Stimulated activated CD4-positive, alpha-beta T cell treated with anti-CD3 and anti-CD28 coated beads, Interleukin-15, amount 100 ng/mL, for 1 hour (primary cell): ENCODE measurements at places on chromosomes 12 and 14.

DNA sequence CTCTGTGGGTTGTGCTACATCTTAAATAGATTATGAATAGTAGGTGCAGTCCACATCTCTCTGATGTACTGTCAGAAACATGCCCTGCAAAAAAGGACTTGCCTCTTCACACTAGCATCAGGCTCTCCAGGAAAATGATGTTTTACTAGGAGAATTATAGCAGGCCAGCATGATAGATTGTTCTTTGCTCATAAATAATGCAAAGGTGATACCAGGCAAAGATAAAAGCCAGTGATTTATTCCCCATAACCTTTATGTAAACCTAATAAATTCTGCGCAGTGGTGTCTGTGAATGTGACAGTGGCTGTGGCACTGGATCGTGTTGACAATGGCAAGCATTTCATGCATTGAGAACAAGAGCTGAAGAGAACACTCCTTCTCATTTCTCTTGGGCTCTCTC lies 646.5 kb upstream of the SEL1L start:
- DNase-seq, result no peak

DNA sequence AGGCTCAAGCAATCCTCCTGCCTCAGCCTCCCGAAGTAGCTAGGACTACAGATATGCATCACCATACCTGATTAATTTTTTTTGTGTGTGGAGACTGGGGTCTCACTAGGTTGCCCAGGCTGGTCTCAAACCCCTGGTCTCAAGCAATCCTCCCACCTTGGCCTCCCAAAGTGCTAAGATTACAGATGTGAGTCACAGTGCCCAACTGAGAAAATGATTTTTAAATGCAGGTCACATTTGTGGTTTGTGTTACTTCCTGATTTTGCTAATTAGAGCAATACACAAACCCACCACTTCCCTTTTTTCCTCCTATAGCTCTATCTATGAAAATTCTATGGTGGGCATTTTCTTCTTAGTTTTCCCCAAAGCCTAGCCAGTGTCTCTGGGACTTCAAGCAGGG lies 45.5 kb upstream of the TMEM263 start:
- DNase-seq, result no peak

DNA sequence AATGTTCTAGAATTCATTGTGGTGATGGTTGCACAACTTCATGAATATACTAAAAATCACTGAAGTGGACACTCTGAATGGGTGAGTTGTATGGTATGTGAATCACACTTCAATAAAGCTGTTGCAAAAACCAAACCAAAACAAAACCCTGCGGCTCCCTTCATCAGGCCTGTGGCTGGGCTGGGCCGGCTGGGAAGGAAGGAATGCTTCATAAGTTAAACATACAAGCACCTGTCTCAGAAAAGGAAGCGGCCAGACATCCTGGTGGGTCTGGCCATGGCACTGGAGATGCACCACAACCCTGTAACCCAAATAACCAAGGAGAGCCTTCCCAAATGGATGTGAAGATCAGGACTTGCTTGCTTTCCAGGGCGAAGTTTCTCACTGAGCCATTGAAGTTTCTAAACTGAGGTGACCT lies 34.9 kb downstream of the TTC7B start:
- no peak for DNase-seq

DNA sequence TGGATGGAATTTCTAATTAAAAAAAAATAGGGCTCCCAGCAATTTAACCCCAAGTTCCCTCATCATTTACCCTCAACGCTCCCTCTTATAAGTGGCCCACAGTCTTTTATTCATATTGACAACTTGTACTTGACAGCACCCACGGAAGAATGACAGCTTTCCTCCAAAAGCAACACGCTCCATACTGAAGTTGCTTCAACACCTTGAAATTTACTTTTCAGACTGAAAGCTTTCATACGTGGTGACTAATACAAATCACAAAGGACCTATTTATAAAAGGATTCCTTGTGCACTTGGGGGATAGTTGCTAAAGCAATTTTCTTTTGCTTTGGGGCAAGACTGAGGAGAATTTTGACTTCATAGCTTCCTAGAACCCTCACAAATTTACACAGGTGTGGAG lies 1629.4 kb upstream of the SEL1L start:
- no peak for DNase-seq

DNA sequence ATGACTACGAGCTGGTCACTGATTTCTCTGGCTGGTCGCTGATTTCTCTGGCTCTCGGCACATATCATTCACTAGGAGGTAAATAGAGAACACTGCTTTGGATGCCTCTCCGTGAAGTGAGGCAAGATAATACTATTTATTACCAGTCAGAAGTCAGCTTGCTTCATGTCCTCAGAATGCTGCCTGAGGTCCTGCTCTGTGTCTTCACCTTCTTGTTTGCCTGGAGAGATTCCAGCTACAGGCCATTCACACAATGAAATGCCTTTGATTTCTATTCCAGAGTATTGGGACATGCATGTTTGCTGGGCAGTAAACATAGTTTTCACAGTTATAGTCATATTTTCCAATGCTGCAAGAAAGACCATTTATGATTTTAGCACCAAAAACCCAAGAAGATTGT lies 106.7 kb downstream of the AEBP2 start:
- DNase-seq, result no peak

- no peak for DNase-seq
These were observed 182.6 kb downstream of the CNTN1 start for GRCh38 chr12:40874868-40875267.

DNA sequence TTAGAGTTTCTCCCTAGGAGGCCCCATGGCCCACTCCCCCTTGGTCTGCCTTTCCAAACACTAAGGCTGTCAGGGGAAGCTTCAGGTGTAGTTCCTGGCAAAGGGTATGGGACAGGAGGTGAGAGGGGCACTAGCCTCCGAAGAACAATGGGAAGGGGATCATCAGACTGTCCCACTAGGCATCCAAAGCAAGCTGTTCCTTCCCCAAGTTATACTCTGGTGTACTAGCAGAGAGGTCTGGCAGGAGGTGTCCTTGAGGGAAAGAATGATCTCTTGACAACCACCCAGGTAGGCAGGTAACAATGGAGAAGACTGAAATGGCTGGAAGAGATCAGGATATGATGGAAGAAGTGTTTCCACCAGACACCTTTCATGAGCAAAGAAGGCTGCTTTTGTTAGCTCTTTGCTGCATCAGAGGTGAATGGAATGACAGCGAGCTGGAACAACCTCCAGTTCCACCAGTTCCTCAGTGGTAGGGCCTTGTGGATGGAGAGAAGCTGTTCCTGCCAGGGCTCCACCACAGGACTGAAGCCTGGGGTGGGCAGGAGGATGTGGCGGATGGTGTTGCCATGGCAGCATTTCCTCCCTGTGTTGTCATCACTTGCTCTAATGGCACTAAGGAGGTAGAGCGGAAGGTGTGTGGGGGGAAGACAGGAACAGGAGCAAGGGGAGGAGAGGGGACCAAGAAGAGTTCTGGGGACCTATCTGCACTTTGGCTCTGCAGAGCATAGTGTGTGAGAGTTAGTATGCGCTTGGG lies 2.3 kb upstream of the AGAP2 start:
- DNase-seq, result no peak

DNA sequence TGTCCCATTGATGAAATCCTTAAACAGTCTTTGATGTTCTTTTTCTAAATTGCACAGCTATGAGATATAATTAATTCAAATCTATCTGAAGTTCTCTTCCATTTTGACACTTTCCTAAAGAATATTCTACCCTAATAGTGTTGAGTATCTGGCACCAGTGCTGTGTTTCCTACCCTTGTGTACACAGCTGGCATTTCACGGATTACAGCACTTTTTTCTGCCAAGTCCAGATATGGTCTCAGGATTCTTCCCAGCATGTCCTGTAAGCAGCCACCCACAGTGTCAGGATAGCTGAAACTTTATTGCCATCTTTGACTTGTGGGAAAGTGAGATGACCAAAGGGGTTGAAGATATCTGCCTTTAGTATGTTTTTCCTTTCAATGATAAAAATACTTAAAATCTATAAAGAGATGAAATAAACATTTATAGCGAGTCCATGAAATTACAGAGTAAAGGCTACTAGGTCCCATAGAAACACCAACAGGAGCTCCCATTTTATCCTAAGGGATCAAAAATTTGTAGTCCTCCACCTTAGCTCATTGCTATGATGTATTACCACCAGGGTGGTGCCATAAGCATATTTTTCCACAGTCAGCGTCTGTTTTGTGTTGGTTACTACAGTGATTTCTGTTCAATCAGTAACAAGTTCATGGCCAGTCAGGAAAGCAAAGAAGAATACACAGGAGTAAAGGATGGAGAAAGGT lies 96.7 kb downstream of the TRHDE start:
- no peak for DNase-seq

- DNase-seq, result no peak
These were observed 133.7 kb downstream of the TMEM30B start for GRCh38 chr14:61147381-61147821.

DNA sequence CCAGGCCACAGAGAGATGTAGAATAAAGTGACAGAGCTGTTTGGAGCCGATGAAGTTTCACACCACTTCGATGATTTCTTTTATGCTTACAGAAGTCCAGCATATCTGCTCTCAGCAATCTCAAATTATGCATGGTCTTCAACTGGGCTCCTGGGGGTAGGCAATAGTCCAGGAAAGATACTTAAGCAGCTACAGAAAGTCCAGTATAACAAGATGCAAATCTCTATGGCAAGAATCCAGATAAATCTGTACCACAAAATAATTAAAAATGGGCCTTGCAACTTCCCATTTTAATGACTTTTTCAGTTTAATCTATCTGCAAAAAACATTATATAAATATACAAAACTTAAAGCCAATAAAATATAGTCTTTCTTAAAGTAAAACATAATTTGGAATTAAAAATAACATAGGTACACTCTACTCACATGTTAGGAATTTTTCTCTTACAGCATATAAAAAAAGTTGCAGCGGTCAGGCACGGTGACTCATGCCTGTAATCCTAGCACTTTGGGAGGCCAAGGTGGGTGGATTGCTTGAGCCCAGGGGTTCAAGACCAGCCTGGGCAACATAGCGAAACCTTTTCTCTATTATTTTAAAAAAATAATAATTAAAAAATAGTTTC lies 20.5 kb upstream of the RAD51AP1 start:
- no peak for DNase-seq

GRCh38 chr12:24550609-24551008 lies 398.3 kb downstream of the BCAT1 start:
- no peak for DNase-seq

GRCh38 chr14:89422181-89422951 lies 5.3 kb upstream of the FOXN3 start:
- DNase-seq, result no peak

- no peak for DNase-seq
These were observed 244.9 kb upstream of the DIO2 start for GRCh38 chr14:80456209-80456608.

DNA sequence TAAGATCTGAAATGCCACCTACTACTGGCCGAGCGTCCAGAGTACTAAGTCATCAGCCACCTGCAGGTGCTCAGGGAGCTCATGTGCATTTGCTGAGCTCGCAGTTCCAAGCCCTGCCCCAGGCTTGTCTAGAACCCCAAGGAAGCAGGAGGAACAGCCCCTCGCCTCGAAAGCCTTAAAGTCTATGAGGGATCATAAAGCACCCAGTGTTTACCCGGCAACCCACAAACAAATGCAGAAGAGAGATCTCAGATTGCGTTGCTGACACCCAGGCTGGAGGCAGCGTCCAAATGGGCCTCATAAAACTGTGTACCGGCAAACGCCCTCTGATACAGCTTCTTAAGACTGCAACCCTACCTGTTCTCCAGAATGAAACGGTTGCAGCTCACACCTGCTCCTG lies 6.8 kb downstream of the KDM2B start:
- no peak for DNase-seq

GRCh38 chr12:95395696-95396095 lies 78.3 kb upstream of the METAP2 start:
- no peak for DNase-seq

- DNase-seq, result no peak
These were observed 187.2 kb downstream of the TMTC2 start for GRCh38 chr12:82873951-82874350.

GRCh38 chr12:53324779-53325510 lies 3.5 kb upstream of the AAAS start:
- peak; percentile 78 for DNase-seq

DNA sequence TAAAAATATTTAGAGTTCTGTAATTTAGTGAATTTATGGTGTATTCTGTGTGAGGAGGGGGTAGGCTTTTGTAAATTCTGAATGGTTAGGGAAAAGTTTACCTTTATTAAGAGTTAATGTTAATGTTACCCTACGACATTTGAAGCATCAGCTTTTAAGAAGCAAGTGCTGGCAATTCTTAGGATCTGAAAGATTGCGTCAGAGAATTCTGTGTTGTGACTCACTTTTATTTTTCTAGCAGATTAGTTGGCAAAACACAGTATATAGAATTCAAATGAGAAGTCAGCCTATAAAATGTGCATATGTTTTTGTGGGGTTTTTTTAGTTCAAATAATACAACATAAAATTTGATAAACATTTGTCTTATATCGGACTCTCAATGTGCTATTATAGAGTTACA lies 97.6 kb downstream of the RAD52 start:
- DNase-seq, result no peak

DNA sequence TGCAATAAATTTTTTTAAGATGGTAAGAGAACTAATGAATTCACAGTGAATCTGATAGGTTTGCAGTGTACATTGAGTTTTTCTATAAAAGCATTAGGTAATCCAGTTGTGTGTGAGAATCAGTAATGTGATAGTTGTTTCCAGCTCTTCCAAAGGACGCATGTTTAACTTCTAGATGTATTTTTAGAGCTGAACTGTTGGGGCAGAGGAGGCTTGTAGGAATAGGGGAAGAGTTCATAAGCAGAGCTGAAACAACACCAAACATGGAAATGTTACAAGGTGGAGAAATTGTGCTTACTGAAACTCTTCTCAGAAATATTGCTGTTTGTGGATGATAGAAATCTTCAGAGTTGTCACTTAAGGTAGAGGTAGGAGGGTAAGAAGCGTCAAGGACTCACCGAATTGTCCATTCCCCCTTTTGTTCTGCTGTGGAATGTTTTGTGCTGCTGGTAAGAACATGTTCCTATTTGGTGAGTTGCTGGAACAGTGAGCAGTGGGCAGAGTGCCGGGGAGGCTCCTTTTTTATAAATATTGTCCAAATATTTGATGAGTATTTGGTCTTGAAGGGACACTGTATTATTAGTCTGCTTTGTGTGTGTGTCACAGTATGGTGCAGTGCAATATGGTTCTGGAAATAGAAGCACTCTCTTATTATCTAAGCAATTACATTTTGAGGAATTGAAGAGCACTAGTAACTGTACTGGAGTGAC lies 76.7 kb downstream of the ANO6 start:
- DNase-seq, result no peak
